Umbilical cord (tissue), 2 donors: ENCODE measurements at places on chromosomes 1 and 21. TPM values are rescaled to one million over a fixed set of nuclear protein-coding genes. Genes with fewer than 3 reads are reported as not detected.

GRCh38 chr1:109759513-109760334, 4.0 kb downstream of the EPS8L3 start:
- no peak for DNase-seq

- no peak for DNase-seq
Observed at GRCh38 chr1:68093737-68094136, 43.3 kb upstream of the DIRAS3 start.

DNA sequence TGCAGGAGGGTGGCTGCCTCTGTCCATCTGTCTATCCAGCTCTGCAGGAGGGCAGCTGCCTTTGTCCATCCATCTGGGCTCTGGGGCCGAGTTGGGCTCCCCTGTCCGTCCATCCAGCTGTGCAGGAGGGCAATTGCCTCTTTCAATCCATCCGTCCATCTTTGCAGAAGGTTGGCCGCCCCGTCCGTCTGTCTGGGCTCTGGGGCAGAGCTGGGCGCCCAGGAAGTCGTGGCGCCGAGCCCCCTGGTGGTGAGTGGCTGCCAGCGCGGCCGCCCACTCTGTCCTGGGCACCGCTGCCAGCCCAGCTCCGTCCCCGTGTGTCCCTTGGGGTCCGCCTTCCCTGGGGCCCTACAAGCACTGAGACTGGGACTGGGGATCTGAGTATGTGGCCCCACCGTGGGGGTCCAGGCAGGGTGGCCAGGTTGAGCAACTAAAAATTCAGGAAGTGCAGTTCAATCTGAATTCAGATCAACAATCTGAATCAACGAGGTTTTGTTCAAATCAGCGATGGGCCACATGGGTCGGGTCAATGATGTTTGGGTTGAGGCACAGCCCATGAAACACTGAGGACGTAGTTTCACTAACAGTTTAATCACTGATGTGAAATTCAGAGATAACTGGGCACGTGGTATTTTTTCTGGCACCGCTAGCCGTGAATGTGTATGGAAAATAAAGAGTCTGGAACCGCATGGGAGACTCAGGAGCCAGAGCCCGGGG, 99.1 kb upstream of the ACTRT2 start:
- DNase-seq = peak; percentile 6

DNA sequence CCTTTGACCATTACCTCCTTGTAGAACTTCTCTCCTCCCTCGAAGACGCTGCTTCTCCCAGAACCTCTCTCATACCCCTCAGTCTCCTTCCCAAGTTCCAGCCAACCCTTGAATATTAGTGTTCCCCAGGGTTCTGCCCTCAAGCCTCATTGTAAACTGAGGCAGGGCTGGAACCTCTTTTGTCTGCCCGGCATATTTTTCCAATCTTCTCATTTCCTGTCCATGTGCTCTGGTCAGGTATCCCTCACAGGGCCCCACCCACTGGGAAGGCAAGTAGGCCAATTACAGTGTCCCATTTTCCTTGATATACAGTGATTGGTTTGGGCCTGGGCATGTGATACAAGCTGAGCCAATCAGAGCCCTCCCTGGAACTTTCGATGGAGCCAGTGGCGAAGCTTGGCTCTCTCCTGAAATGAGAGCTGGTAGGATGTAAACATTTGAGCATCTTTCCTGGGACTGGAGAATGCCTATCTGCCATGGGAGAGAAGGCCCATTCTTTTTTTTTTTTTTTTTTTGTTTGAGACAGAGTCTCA, 57.1 kb upstream of the ID3 start:
- no peak for DNase-seq

DNA sequence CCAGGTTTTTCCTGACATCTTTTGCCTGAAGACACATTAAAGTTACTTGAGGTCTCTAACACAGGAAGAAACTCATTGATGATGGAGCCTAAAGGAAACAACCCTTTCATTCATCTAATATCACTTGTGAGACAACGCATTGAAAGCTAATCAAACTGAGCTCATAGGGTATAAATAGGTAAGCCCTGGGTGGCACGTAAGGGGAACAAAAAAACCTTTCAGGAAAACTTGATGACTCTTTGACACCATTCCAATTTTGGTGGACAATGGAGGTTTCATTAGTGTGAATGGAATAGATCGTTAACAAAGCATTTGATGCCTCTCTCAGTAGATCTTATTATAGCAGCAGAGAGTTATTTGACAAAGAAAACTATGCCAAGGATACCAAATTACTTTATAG, 80.7 kb upstream of the DUSP10 start:
- DNase-seq = no peak

Gene CYP4Z1
- total RNA-seq = not detected

Gene HES2
- total RNA-seq = 0.24 TPM

Gene OR2L8
- not detected for total RNA-seq

Gene COL11A1
- total RNA-seq = 373 TPM
